RCC 7860 (cell line): ENCODE measurements at places on chromosomes 1 and 21.

- DNase-seq: peak; percentile 60
Observed at GRCh38 chr1:48093696-48094528, 96.7 kb upstream of the TRABD2B start.

GRCh38 chr1:202597090-202597761 lies 113.0 kb downstream of the SYT2 start:
- DNase-seq: no peak

- no peak for DNase-seq
Observed at GRCh38 chr21:45630066-45630694, 13.3 kb upstream of the PCBP3 start.

DNA sequence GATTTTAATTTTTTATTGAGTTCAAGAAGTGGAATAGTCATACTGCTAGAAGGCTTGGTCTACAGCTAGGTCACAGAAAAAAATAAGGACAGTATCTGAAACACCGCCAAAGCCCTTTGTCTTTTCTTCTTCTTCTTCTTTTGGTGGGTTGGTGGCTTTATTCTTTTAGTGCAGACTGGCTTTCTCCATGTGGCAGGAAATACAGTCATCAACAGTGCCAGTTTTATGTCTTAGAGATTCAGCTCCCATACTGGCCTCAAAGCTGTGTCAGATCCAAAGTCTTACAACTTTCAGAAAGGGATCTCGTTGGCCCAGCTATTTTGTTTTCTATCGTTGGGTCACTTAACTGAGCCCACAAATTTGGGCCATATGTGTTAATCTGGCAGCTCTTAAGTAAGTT lies 58.2 kb downstream of the FNBP1L start:
- DNase-seq: no peak

DNA sequence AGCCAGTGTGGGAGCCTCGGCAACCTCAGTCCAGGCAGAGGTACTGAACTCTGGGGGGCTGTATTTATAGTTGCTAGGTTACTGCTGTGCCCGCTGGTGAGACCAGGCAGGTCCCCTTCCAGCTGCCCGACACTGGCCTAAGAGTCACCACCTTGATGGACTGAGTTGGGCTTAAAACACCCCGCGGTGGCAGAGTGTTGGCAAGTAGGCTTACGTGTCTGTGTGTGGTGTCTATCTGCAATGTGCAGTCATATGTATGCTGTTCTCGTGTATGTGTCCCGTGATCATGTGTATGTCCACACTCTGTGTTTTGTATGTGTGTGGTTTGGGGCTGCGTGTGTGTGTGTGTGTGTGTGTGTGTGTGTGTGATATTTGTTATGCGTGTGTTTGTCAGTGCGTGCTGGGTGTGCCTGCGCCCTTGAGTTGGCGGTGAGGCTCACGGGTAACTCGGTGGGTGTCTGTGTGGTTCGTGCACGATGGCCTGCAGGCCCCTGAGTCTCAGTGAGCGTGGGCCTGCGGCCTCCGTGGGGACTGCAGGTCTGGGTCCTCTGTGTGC lies 65.5 kb downstream of the MEF2D start:
- DNase-seq: no peak

GRCh38 chr1:68950036-68950435 lies 453.2 kb upstream of the DEPDC1 start:
- DNase-seq: no peak

DNA sequence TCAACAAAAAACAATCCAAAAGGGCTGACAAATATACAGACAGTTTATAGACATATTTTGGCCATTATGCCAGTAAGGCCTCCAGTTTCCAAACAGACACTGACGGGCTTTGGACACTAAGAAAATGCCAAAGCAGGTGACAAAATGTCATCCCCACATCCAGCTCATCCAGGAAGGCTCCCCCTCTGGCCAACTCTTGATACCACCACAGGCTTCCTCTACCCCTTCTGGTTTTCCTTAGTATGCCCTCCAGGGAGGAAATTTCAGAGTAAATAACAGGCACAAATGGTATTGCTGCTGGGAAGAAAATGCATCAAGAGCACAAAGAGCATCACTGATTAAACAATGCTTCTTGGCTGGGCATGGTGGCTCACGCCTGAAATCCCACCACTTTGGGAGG lies 225.3 kb downstream of the VAV3 start:
- DNase-seq: no peak

DNA sequence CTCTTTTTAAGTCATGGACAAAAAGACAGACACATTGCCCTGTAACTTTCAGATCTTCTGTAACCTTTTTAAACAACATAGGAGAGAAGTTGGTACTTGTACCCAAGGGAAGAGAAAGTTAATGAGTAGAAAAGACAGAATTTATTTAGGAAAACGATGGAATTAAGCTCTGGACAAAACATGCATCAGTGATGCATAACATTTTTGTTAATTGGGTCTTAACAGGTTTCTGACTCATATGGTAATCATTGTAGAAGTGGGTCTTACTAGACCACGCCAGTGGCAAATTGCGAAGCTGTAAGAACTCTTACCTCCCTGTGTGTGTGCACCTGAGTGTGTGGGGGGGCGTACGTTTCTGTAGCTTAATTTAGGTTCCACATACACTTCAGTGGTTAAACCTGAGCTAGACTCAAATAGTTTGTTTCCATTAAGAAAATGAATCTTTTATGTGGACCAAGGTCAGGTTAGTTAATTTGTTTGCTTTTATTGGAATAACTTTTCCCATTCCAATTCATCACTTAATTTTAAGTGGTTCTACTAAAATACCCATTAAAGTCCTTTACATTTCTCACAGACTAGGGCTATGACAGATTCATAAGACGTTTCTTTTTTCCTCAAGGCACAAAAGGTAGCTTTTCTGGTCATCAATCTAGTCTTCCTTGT lies 48.1 kb downstream of the NFIA start:
- DNase-seq: no peak
